ENCODE measurements at places on chromosomes 11 and 22.

GRCh38 chr11:74679513-74679865, 51.7 kb downstream of the CHRDL2 start:
- DNase-seq = no peak

DNA sequence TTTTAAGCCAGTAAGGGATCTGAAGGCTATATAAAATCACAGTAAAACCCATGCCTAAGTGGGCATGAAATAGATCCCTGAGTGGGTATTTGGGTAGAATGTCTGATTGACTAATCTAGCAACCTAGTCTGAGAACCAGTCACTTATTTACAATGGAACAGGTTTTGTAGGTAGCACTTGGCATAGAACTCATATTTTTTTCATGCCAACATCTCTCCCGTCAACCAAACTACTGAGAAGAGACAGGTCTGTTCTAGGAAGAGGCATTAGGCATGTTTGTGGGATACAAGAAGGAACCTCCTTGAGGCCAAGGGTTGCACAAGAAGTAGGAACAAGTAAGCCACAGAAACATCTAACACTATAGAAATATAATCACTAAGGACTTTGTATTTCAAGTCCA, 840.4 kb upstream of the TENM4 start:
- DNase-seq = no peak

GRCh38 chr11:71331631-71332030, 79.3 kb upstream of the SHANK2 start:
- DNase-seq = no peak

- no peak for DNase-seq
These were observed 151.6 kb upstream of the MTMR2 start for GRCh38 chr11:96075532-96075959.

DNA sequence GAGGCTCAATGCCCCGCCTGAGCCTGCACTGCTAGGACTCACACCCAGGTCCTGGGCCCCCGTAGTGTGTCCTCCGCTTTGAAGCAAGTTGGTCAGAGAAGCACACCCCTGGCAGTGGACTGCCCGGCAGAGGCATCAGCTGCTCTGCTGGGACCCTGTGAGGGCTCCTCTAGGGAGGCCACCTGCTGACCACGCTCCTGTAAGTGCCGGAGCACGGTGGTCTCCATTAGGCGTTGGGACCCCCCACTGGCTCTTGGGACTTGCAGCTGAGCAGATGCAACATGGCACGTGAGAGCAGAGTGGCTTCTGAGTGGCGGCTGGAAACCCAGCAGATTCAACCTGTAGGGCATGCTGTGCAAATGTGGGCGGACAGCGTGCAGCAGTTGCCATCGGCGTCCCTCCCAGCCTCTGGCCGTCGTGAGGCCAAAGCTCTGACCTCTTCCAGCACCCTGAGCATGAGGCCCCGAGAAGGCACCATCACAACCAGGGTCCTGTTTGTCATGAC, 16.9 kb downstream of the MRGPRG start:
- no peak for DNase-seq

GRCh38 chr11:107689317-107690202, 22.3 kb downstream of the SLN start:
- peak; percentile 27 for DNase-seq

- DNase-seq = no peak
These were observed 39.3 kb upstream of the LRRC4C start for GRCh38 chr11:41498726-41499125.

DNA sequence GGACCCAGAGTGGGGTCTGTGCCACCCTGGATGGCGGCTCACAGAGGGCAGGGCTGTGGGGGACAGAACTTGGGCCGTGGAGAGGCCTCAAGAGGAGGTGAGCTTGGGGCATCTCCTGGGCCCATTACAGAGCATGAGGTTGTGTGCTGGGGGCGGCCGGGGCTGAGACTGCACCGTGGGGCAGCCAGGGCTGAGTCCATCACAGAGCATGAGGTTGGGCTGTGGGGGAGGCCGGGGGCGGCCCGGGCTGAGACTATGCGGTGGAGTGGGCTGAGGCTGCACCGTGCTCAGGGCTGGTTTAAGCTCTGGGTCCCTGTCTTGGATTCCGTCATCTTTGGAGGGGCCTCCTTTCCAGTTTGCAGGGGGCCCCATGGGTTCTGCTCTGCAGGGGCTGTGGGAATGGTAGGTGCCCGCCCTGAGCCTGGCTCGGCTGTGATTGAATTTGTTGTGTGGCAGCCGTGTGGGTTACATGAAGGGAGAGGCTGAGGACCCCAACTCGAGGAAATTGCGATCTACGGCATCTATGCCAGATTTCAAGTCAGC, 38.1 kb upstream of the MUC5AC start:
- DNase-seq = no peak

- no peak for DNase-seq
These were observed 8.0 kb downstream of the IL10RA start for GRCh38 chr11:117993988-117994745.

DNA sequence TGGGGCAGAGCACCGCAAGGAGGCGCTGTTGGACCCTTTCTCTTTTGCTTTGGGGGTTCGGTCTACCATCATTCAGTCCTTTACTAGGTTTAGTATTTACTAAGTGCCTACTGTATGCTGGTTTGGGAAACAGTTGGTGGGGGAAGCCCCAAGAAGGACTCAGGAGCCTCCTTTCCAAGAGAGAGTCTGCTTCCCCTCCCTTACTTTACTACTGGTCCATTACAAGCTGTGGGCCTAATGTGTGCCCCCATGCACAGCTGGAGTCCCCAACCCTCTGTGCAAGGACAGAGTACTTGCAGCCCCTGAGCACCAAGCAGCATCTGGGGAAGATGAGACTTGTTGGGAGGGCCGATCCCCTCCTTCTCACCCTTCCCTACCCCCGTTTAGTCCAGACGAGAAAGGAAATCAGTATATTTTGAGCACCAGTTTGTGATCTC, 876 bp upstream of the UBE2L6 start:
- DNase-seq = peak; percentile 87

DNA sequence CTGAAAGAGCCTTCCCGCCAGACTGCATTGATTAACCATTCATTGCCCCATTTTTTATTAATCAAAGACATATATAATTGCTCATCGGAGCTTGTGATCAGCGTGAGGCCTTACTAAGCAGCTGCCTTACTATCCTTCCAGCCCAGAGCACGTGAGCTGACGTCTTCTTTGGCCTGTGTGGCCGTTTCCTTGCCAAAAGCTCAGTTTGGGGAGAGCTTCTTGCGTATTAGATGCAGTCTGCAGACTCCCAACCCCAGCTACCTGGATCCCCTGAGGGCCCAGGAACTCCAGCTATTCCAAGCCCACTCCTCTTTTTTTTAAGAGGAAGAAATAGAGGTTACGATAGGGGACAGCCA, 784 bp upstream of the SLC43A3 start:
- no peak for DNase-seq

- DNase-seq = no peak
These were observed 281.7 kb upstream of the MTNR1B start for GRCh38 chr11:92687724-92688123.

- DNase-seq = no peak
These were observed 43.8 kb upstream of the IGLL5 start for GRCh38 chr22:22843848-22844247.

DNA sequence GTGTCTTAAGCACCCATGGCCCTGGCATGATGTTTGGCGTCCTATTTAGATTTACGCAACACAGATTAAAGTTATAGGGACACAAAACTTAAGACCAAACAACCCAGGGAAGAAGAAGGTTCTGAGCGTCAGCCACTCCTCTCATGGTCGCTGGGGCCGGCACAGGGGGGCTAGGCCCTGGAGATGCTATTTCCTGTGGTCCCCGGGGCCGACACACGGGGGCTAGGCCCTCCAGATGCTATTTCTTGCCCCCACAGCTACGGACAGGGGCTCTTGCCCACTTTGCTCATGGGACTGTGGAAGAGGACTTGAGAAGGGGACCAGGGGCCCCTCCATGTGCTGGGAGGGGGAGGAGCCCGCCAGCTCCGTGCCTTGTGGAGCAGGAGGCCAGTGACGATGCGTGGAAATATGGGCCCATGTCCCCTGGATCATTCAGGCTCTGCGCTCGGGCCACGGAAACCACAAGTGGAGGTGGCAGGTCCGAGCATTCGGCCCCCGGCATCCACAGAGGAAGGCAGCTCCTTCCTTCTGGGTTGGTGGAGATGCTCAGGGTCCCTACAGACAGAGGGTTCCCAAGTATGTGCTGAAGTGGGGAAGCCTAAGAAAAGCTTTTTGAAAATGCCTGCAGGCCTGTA, 711.1 kb downstream of the BRD1 start:
- DNase-seq = no peak

DNA sequence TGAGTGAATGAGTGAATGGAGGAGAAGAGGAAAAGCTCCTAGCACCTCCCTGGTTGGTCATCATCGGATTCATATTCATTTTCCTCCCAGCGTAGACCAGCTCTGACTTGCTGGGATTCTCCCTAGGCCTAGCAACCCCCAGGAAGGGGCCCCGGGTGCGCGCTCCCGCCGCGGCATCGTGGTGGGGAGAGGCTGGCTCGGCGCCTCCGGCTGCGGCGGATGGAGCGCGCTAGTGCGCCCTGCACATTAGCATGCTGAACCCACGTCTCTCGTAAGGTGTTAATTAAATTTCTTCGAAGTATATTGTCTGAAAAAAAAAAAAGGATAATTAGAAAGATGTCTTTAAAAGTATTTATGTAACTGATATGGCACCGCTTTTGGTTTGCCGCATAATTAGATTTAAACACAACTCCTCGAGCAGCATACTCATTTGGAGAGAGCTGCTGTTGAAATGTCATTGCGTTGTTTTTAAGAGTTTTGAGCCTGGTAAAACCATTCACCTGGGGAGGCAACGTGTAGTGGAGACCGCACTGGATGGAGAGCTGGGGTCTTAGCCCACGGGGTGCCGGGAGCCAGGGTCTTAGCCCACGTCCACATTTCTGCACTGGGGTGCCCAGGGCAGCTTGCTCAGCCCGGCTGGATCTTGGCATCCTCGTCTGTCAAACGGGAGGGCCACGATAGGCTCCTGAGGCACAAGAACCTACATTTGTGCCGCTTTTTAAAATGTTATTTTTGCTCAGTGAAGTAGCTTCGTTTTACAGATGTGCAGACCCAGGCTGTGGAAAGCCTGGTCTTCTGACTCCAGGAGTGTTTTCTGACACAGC, 21.8 kb downstream of the MPPED1 start:
- DNase-seq = no peak

DNA sequence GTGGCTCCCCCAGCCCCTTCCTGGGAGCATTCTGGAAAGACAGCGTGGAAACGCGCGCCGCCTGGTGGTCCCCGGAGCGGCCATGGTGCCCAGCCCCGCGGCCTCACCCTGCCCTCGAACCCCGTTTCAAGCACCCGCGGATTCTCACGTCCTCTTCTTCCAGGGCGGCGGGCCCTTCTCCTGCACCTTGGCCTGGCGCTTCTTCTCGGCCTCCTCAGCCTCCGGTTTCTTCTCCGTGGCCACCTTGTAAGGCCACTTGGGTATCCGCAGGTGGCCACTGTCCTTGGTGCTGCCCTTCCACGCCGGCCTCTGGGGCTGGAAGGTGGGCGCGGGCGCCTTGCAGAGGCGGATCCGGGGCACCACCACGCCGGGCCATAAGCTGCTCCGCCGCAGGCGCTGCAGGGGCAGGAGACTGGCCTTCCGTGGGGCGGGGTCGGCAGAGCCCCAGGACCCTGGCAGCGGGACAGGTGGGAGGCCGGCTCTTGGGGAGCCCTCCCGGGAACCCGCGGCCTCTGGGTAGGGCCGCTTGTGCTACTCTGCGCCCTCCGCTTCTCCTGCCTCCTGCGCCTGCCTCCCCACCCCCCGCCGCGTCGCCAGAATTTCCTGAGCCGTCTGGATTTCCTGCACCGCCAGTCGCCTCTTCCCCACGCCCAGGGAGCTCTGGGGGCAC, 83.4 kb downstream of the TRIM51G start:
- no peak for DNase-seq

GRCh38 chr11:33941637-33942160, 49.8 kb upstream of the LMO2 start:
- DNase-seq = peak; percentile 17

DNA sequence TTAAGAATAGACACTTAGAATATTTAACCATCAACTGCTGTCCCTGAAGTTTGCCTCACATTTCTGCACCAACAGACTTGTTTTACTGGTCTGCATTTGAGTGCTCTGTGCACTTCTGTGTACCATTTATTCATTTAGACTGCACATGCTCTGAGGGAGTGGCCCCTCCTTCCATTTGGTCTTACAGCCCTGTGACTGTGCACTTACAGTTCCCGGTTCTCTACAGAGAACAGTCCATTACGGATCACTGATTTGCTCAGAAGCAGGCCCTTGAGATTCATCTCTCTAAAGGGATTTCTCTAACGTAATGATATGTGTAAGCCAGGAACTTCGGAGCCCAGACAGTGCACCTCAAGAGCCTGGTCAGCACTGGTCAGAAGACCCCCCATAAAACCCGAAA, 247.3 kb upstream of the BLID start:
- no peak for DNase-seq

GRCh38 chr11:68989936-68990606, 9.3 kb upstream of the MRGPRD start:
- DNase-seq = no peak

DNA sequence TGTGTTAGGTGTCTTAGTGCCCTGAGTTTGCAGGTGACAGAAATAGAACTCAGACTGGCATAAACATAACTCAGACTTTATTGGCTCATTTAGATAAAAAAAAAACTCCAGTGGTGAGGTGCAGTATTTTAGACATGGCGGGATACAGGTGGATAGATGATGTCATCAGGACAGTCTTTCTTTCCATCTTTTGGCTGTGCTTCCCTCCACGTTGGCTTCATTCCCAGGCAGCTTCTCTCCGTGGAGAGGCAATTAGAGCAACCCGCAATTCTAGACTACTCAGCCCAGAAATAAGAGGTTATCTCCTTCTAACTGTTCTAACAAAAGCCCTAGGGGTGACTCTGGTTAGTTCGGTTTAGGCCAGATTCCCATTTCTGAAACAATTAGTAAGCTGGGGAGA, 40.5 kb downstream of the NCAM1 start:
- DNase-seq = no peak

GRCh38 chr11:71080239-71081097, 171.9 kb downstream of the SHANK2 start:
- DNase-seq = peak; percentile 26

GRCh38 chr11:91639359-91639758, 585.3 kb upstream of the FAT3 start:
- DNase-seq = no peak

- no peak for DNase-seq
These were observed 29.4 kb downstream of the TUB start for GRCh38 chr11:8110396-8110795.

Data from CD4-positive, alpha-beta T cell treated with Interleukin-4 for 1 hour (primary cell).